ENCODE measurements at places on chromosomes 4 and X. TPM values are rescaled to one million over a fixed set of nuclear protein-coding genes. Genes with fewer than 3 reads are reported as not detected.

DNA sequence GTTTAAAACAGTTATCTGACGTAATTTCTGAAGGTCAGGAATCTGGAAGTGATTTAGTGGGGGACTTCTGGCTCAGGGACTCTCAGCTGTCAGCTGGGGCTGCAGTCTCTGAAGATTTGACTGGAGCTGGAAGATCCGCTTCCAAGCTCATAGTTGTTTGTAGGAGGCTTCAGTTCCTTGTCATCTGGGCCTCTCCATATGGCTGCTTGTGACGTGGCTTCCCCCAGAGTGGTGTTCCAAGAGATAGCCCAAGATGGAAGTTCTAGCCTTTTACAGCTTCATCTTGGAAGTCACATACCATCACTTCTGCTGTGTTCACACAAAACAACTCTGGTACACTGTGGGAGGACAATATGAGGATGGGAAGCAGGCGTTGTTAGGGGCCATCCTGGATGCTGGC, 2.1 kb downstream of the MPC1L start:
- DNase-seq = no peak

DNA sequence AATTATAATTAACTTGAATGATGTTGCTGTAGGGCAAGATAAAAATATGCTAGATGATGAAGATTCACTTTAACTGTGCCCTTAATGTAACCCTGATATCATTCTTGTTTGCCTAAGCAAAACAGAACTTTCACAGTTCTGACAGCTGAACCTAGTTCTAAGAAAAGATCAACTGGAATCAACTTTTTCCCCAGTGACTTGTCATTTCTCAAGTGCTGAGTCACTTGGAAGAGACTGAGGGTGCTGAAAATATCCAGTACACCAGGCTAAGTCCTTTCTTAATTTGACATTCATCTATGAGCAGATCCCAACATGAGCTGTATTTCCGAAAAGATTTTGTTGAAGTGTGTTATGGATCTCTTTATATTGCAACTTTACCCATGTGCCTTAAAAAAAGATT, 140.4 kb downstream of the MID1IP1 start:
- no peak for DNase-seq

- DNase-seq = no peak
Measured at GRCh38 chr4:48904101-48904500, 2.5 kb downstream of the OCIAD2 start.

- no peak for DNase-seq
Measured at GRCh38 chrX:45801554-45801953, 600.9 kb upstream of the DIPK2B start.

DNA sequence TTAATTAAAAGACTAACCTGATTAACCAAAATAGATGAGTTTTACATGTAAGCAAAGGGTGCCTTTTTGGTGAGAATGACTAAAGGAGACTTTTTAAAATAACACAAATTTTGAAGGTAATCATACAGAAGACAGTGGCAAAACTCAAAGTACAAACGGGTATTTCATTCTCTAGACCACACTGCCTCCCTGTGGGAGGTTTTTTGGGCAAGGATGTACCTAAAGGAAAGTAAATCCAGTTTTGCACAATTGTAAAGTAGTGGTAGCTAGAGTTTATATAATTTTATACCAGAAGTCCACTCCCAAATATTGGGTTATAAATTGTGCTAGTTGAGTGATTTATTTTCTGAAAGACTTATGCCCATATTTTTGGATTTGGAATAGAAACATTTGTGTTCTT, 201.0 kb downstream of the PAPSS1 start:
- DNase-seq = no peak

DNA sequence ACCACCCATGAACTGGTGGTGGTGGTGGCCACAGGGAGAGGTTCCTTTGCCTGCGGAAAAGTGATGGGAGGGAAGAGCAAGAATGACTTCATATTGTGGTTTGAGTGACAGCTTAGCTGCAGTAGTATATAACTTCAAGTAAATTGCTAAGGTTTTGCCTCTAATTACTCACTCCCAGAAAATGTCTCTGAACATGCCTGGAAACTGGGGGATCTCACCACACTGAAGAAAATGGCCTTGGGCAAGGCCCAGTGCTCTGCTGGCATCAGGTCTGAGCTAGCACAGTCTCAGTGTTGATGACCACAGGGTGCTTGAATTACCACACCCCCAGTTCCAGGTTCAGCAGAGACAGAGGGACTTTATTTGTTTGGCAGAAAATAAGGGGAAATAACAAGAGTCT, 2085.4 kb downstream of the ARAP2 start:
- no peak for DNase-seq

GRCh38 chr4:139131209-139131870, 45.7 kb downstream of the ELF2 start:
- DNase-seq = no peak

- no peak for DNase-seq
Measured at GRCh38 chrX:129403974-129404669, 119.2 kb downstream of the SMARCA1 start.

DNA sequence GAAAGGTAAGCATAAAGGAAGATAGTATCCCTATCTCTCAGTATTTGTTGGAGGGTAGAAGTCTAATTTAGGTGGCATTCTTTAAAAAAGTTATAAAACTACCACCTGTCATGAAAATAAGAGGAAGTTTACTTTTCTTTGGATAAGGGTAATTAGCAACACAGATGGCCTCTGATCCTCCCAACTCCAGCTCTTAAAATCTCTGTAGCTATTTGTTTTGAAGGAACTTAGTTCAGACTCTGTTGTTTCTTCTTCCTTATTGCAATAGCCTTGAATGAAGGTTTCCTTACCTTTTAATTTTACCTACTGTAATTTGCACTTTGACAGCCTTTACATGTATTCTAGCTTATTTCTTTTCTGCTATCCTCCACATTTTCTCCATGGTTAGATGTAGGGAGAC, 1261.3 kb downstream of the RAPGEF2 start:
- no peak for DNase-seq

SUPT20HL1 gene
- not detected for total RNA-seq

OPRPN gene
- total RNA-seq = not detected

MAGED2 gene
- total RNA-seq = 129 TPM
